Right forelimb (tissue), 1 donor: ENCODE measurements at places on chromosomes 12 and 14.

DNA sequence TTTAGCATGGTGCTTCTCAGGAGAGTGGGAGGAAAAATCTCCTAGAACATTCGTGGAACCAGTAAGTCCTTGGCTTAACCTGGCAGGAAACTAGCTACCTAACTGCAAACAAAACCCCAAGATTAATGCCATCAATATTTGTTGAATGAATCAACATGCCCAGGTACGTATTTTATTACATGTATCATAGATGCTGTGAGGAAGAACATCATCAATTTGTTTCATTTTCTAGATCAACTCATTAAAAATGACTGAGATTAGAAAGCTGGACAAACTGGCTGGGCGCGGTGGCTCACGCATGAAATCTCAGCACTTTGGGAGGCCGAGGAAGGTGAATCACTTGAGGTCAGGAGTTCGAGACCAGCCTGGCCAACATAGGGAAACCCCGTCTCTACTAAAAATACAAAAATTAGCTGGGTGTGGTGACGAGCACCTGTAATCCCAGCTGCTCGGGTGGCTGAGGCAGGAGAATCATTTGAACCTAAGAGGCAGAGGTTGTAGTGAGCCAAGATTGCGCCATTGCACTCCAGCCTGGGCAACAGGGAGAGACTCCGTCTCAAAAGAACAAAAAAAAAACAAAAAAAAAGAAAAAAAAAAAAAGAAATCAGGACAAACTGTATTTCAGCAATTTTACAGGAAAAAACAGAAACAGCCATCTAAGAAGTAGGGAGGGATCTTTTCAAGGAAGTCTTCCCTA is 88.7 kb downstream of the NTN4 start:
- DNase-seq: no peak

DNA sequence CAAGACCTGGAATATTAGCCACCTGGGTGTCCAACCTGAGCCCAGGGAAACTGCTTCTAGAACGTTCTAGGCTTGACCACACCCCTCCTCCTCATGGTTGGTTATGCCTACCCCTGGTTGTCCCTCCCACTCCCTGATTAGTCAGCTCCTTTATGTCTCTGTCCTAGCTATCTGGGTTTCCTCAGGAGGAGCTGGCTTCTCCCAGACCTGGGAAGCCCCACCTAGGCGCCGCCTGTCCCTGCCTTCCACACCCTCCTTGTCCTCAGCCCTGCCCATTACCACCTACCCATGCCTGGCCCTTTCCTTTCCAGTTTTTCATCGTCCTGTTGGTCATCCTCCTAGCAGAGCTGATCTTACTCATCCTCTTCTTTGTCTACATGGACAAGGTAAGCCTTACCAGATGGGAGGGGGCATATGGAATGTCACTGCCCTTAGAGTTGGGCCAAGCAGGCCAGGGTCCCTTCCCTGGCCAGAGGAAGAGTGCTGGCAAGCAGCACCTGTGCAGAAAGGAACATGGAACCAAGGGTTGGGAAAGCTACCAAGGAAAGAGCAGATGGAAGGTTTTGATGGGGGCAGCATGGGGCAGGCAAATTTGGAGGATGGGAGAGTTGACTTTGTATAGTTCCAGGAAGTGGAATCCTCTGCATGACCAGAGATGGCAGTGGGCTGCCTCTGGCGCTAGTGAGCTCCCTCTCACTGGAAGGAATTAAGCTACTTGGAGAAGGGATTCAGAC is 201.7 kb downstream of the TSPAN9 start:
- no peak for DNase-seq

DNA sequence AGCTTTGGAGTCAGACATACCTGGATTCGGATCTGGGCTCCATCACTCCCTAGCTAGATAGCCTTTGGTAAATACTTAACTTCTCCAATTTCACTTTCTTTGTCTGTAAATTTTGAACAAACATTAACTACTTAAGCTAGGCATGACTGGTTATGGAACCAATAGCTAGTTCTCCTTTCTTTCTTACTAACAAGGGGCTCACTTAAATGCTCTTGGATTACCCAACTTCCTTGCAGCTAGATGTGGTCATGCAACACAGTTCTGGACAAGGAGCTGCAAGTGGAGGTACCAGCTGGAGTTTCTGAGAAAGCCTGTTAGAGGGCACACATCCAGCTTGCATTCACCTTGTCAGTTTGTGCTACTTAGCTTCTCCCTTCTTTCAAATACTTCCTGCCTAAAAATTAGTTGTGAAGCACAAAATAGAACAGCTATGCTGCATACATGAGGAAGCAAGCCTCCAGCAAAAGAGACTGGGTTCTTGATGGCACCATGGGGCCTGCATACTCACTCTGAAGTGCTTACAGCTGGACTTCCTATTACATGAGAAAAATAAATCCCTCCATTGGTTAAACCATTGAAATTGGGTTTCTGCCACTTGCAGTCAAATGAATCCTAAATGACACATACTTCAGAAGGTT is 210.1 kb upstream of the EEA1 start:
- DNase-seq: no peak

DNA sequence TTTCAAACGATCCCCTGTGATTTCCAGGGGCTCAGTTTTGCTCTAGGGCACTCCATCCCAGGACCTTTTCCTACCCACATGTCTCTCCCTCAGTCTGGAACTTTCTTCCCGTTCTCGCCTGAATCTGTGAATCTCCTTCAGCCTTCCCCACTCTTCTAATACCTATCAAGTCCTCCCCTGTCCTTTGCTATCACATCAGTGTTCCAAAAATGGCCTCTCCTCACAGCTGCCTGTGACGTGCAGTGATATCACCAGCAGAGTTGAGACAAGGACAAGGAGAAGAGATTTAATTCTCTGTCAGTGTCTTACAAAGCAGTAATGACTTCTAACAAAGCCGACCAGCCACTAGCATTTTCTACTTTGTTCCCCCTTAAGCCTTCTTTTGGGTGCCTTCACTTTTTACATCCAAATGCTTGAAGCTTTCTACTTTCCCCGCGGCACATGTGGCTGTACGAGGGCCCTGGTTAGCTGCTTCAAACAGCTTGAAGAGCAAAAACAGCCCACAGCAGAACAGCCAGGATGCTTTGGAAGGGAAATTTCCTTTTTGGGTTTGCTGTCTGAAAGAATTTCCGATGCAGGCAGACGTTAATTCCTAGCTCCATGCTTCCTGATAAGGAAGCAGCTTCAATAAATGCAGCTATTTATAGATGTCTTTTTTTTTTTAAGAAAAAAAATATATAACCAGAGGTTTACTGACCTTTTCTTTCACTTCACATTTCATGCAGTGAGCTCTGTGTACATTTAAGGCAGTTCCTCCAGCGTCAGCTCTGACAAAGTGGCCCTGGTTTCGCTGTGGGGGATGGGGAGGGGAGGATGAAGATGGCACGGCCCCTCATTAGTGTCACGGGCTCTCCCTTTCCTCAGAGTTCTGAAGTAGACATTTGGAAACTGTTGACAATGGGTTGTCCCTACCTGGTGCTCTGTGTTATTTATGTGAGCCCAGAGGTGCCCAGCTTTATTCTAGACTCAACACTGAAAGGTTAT is 109.3 kb downstream of the ETV6 start:
- no peak for DNase-seq

- DNase-seq: no peak
These were observed 350.4 kb downstream of the BMP4 start for GRCh38 chr14:53606203-53606602.

- DNase-seq: no peak
These were observed 69.3 kb downstream of the EEA1 start for GRCh38 chr12:92859650-92860386.

DNA sequence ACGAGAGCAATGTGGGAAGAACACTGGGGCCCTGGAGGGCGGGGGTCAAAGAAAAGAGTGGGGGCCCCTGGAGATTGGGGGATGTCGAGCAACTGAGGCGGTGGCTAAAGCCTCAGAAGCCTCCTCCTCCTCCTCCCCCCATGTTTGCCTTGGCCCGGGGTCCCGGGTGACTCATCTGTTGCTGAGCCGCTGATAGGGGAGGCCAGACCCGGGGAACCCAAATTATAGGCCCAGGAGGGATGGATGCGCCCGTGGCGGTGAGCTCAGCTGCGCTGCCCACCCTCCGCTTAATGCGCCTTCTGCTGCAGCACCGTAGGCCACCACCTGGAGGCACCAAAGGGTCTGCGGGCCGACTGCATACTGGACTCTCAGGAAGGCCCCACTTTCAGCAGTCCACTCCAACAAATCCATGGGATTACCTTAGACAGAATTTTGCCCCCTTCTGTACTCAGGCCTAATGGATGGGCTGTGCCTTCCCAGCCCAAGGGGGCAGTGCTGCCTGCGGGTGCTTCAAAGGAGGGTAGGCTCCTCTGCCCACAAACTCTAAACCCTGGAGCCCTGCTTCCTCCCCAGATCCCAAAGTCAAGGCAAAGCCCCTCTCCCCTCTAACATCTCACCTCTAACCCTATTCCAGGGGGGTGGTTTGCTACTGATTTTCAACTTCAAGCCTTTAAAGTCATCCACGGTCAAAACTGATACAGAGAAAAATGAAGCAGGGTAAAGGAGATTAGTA is 2.6 kb upstream of the WNT10B start:
- DNase-seq: peak; percentile 56

DNA sequence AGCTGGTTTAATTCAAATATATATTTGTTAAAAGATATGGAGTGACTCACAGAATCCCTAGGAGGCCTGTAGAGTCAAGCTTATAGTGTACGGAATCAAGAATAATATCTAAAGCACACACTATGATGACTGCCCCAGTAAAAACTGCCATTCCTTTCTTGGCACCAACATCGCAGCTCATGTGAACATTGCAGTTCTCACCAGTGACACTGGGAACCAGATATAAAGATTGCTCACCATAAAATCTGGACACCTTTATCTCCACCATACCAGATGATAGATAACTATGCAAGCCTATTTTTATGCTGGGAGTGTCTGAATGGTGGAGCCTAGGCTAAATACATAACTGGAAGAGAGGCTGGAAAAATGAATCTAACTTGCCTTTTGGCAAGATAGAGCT is 463.9 kb upstream of the TBX3 start:
- DNase-seq: no peak

- no peak for DNase-seq
These were observed 921 bp downstream of the RAD51B start for GRCh38 chr14:67820428-67820971.

- no peak for DNase-seq
These were observed 4.9 kb upstream of the NECAP1 start for GRCh38 chr12:8077207-8077606.

DNA sequence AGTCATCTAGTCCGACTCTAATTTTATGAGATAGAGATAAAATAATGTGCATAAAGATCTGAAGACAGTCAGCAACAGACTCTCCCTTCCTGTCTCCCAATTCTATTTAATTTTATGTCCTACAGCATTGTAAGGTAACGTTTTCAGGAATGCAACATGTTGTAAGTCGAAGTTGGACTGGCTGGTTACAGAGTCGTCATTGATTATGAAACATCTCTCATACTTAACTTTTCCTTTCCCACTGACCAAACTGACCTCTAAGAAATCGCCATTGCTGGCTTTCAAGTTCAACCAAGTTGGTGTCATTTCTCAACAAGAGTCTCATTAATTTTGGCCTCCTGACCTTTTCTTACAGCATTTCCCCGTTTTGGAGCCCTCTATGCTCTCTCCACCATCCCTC is 4.9 kb upstream of the RIC8B start:
- DNase-seq: no peak

DNA sequence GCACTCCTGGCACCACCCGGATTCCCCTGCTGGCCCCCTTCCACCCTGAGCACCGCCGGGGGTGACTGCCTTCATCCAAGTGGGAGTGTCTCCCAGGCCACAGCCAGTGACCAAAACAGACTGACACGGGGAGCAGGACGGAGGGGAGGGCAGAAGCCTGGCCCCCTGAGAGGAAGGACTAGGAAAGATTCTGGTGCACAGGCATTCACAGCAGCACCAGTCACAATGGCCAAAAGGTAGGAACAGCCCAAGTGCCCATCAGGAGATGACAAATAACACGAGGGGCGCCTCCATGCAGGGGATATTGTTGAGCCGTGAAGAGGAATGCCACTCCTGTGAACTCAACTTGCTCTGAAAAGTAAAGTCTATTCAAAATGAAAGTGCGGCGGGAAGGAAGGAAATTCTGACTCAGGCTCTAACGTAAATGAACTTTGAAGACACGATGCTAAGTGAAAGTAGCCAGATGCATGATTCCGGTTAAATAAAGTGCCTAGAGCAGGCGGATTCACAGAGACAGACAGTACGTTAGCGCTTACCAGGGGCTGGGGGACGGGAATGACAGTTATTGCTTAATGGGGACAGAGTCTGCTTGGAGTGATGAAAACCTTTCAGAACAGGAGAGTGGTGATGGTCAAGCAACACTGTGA is 146.1 kb upstream of the NCOR2 start:
- no peak for DNase-seq

DNA sequence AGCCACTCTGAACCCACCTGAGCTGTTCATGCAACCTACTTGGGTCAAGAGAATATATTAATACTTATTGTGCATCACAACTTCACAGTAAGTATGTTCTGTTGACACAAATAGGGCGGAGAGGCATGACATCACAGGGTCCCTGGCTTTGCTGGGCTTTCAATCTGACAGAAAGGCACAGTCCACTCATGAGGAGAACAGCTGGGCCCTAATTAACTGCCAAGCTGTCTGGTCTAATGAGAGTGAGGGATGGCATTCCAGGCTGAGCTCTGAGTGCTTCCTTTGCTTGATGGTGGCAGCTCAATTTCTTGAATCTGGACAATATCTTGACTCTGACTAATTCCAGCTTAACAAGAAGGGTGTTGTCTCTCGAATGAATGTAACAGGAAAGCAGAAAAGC is 2.0 kb downstream of the EFCAB11 start:
- DNase-seq: no peak

GRCh38 chr14:39232554-39233415 is 930 bp upstream of the MIA2 start:
- DNase-seq: no peak

DNA sequence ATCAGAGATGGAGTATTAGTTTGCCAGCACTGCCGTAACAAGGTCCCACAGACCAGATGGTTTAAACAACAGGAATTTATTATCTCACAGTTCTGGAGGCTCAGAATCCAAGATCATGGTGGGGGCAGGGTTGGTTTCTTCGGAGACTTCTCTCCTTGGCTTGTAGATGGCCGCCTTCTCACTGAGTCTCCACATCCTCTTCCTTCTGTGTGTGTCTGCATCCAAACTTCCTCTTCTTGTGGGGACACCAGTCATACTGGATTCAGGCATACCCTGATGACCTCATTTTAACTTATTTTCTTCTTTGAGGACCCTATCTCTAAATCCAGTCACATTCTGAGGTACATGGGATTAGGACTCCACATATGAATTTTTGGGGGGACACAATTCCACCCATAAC is 455.5 kb downstream of the RGS6 start:
- DNase-seq: no peak
